ENCODE measurements at places on chromosomes 6 and 20.

DNA sequence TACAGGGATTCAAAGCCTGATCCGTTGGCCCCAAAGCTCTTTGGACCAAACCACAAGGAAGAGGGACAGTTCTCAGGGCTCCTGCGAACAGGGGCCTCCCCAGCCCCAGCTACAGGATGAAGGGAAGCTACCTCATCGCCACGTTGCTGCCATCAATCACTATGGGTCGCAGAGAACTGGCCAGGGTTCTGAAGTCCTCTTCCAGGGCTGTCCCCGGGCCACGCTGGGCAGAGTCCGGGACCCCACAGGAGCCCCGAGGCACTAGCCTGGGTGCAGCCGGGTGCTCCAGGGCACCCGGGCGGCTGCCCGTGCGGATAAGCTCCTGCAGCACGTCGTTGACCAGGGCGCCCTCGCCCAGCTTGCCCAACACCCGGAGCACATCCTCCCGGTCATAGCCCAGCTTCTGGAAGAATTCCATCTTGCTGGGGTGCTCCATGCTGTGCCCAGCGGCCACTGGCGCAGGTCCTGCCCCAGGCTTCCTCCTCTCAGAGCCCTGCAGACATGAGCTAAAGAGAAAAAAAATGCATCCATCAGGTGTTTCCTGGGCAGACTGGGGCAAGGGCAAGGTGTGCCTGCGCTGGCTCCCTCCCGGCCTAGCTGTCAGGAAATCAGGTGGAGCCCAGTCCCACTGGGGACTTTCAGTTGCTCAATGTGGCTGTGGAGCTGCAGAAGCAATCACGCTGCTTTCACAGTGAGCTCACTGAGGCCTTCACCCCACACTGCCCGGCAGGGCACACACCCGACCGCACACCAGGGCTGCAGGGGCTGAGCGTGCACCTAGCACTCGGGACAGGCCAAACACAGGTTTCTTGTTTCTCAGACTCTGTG is 10.5 kb downstream of the ZC3H12D start:
- no peak for DNase-seq

- no peak for DNase-seq
Measured at GRCh38 chr6:145887969-145888368, 73.4 kb upstream of the FBXO30 start.

DNA sequence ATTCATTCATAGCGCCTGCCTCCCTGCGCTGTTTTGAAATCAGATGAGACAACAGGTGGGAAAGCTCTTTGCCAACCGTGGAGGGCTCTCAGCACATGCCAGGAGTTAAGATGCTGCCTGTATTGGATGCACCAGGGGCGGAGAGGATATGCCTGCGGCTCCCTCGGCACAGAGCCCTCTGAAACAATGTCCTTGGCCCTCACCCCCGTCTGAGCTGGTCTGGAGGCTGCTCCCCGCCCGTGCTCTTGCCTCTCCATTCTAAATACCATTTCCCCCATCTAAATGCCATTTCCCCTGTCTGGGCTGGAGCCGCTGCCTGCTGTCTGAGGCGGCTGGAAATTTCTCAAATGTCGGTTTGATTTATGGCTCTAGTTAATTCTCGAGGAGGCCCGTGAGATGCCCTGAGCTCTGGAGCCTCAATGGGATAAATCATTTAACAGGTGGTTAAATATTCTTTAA is 50.8 kb upstream of the MLN start:
- DNase-seq: no peak

DNA sequence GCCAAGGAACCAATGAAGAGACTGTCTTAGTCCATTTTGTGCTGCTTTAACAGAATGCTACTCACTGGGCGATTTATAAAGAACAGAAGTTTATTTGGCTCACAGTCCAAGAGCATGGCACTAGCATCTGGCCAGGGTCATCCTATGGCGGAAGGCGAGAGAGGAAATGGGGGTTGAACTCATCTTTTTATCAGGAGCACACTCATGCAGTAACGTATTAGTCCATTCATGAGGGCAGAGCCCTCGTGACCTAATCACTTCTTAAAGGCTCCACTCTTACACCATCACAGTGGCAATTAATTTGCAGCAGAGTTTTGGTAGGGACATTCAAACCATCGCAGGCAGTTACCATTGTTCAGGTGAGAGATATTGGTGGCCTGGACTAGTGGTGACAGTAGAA is 8.5 kb downstream of the ARFGEF2 start:
- no peak for DNase-seq

GRCh38 chr6:113691260-113691656 is 165.9 kb upstream of the MARCKS start:
- DNase-seq: no peak

DNA sequence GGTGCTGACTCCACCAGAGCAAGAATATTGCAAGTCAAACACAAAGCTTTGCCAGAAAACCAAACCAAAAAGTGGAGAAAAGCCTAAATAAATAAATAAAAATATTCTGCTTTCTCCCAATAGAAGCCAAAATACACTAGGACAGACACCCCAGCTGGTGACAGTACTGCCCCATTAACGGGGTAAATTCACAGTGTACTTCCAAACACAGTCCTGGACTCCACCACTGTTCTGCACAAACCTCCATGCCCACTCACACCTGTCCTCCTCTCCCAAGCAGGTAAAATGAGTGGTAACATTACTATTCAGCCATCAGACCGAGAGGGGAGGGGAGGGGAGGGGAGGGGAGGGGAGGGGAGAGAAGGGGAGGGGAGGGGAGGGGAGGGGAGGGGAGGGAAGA is 70.7 kb downstream of the RALGAPA2 start:
- DNase-seq: no peak

- no peak for DNase-seq
Measured at GRCh38 chr6:109052018-109052651, 42.5 kb downstream of the SESN1 start.

GRCh38 chr6:51028276-51028675 is 209.6 kb downstream of the TFAP2B start:
- no peak for DNase-seq

DNA sequence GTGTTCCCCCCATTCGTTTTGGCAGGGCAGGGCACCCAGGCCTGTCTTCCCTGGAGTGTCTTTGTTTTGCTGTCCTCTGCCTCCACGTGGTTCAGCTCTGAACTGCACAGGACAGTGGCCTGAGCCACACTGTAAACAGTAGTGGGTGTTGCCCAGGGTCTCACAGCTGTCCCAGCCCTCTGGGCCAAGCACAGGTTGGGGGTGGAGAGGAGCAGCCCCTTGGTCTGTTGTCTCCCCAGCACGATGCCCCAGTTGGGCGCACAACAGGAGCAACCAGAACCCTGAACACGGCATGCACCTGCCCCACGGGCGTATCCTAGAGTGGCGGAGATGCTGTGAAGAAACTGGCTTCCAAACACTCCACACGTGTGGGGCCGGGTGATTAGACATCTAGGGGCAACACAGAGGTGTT is 14.4 kb downstream of the CCDC167 start:
- no peak for DNase-seq

DNA sequence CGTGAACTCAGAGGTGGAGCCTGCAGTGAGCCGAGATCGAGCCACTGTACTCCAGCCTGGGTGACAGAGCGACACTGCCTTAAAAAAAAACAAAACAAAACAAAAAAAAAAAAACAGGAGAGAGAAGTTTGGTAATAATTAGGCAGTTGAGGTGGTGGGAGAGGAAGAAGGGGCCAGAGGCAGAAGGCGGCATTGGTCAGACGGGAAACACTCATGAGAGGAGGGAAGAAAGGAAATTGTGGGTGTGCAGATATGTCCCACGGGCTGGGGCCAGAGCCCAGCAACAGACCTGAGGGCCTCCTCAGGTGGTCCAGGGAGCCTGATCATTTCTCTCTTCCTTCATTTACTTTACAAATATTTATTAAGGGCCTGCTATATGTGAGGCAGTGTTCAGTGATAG is 20.0 kb downstream of the SULF2 start:
- DNase-seq: no peak

- no peak for DNase-seq
Measured at GRCh38 chr6:52925919-52926792, 16.7 kb upstream of the GSTA3 start.

DNA sequence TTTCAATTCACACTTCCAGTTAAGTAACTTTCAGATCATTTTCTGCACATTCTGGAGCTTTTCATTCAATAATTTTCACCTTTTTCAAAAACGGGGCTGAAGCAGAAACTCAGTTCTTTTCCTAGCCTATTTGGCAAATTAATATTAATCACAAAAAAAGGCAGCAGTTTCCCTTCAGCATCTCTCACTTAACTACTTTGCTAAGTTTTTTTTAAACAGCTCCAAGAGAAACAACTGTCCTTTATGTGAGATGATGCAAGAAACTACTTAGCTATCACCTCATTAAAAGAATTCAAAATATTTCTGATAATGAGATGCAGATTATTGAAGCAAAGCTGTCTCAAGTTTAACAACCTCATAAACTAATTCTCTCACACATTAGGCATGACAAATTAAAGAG is 11.8 kb downstream of the CASS4 start:
- no peak for DNase-seq

DNA sequence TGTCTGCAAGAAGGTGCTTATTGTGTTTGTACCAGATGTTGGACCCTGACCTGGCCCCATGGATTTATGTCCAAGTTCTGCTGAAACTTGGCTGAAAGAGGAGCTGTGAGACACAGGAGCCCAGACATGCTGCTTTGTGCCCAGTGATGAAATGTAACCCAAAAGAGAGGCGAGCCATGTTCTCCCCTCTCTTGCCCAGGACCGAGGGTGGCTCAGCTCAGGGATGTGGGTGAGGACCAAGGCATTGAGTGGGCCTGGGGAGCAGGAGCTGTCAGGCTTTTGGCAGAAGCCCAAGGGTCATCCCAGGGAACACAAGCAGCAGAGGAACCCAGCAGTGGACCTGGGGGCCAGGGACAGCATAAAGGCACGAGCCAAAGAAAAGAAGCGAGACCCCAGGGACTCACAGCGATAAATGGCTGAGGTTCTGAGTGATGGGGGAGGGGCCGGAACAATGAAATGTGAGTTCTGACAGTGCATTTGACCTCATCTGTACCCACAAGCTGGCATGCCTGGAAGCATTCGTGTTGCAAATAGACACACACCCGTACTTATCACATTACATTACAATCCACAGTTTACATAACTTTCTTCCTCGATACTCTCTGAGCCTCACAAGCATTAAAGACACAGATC is 363.4 kb upstream of the JARID2 start:
- no peak for DNase-seq

DNA sequence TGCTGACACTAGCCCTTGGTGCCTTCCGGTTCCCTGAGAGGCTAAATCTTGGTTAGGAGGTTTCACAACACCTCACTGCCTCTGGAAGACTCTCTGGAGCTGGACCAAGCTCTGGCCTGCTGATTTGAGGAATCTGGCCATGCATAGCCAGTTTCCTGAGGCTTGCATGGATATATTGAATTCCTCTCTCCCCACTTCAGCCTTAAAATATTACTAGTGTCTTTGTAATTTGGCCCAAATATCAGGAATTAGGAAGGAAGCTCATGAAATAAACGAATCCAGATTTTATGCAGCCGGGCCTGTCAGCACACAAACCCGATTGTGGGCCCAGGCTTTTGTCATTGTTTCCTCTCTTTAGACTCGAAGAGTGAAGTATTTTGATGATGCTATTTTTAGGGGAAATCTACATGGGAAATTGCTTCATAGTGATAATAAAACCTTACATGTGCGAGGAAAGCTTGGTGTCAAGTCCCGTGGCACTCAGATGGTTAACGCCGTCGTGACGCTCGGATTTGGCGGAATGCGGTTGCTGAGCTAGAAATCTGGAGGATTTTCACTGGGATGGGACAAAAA is 144.4 kb downstream of the PHACTR3 start:
- no peak for DNase-seq

GRCh38 chr6:134343066-134343465 is 25.2 kb upstream of the SGK1 start:
- DNase-seq: no peak

DNA sequence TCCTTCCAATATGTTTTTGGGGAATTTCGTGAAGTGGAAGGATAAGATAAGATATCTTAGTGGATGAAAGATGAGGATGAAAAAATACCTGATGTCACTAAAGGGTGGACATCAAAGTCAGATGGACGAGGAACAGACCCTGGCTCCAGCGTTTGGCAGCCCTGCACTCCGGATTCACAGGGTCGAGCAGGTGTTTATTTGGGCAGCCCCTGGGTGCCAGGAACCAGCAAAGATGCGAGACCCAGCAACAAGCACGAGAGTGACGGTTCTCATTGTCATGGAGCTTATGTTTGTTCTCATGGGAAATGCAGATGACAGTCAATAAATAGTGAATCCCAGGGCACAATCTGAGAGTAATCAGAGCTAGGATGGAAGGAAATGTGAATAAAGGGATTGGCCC is 131.1 kb downstream of the PHACTR3 start:
- no peak for DNase-seq

- DNase-seq: no peak
Measured at GRCh38 chr20:36447101-36447500, 94.2 kb upstream of the MYL9 start.

DNA sequence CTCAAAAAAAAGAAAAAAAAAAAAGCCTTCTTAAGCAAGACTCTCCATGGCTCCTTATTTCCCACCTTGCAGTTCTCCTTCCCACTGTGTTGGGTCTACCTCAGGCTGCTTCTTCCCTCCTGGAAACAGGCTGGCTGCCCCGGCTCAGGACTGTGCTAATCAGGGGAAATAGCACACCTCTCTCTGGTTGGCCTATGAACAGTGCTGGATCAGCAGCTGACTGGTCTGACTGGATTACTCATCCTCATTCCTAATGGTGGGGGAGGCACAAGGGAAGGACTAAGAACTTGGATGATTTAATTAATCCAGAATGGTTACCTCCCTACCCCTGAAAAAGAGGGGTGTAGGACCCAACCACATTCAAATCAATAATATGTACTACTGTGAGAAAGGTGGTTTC is 3.9 kb upstream of the SRSF3 start:
- no peak for DNase-seq
